ENCODE measurements at places on chromosomes 5 and 9.

- no peak for DNase-seq
Measured at GRCh38 chr9:38196714-38197113, 127.7 kb upstream of the SHB start.

DNA sequence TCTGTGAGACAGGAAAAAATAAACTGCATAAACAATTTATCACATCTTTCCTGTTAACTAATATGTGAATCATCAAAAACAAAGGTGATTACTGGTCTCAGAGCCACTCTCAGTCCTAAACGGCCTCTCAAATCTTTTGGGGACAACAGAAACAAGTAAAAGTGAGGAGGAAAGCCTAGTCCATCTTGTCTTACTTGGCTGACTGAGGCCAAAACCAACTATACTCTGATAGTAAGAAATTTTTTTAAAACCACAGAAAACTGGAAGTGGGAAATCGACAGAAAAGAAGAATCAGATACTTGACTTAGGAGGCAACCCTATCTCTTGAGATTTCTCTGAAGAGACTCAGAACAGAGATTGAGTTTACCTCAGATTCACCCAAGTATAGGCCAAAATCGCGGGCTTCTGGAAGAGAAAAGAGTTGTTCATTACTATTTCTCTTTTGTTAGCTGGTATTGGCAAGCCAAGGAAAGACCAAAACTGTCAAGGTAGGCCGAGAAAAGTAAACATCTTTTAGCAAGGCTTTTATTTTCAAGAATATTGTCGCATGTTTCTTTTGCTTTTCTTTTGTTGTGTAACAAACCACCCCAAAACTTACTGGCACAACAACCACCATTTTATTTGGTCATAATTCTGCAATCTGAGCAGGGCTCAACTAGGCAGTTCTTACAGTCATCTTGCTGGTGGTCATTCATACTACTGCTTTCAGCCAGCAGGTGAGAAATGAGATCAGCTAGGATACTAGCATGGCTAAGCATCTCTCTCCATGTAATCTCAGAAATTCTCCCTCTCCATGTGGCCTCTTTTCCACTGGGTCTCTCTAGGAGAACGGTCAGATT lies 46.1 kb downstream of the RFX3 start:
- no peak for DNase-seq

- no peak for DNase-seq
Measured at GRCh38 chr9:109707355-109707754, 72.6 kb upstream of the PALM2AKAP2 start.

- DNase-seq = no peak
Measured at GRCh38 chr5:160846642-160847041, 5.4 kb downstream of the ATP10B start.

DNA sequence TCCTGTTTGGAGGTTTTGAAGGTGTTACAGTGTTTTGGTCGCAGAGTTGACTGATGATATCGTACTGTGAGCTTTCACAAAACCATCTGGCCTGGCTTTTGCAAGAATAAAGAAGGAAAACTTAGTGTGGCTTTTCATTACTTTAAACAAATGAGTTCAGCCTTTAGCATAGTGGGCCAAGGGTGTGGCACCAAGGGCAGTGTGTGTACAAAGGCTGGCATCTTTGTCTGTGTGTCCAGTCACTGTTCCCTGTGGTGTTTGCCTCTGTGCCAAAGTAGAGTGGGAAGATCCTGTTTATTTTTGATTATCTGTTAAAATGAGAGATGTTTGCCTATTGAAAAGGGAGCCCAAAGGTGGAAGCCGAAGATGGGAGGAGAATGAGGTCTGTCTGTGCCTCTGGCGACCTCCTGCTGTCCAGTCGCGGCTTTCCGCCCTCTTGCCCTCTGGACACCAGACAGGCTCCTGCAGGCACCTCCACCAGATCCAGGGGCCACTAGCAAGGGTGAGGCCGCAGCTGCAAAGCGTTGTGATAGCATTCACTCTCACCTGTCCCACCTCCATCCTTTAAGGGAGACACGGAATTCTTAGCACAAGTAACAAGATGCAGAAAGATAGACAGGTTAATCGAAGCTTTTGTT lies 113.7 kb downstream of the TRIO start:
- DNase-seq = no peak

DNA sequence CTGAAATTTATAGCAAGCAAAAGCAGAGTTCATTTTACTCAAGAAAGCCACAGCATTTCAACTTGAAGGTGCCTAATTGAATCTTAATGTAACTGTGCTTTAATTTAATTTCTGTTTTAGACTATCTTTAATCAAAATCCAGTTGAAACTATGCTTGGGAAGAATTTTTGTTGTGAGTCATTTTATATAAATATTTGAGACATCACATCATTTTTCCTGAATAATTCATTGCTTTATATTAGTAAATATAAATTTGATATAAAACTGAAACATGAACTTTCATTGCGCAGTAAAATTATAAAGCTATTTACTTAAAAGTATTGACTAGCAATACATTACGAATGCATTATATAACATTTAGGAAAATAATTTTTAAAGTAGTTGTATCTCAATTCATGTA lies 1937.1 kb upstream of the CDH9 start:
- DNase-seq = no peak

DNA sequence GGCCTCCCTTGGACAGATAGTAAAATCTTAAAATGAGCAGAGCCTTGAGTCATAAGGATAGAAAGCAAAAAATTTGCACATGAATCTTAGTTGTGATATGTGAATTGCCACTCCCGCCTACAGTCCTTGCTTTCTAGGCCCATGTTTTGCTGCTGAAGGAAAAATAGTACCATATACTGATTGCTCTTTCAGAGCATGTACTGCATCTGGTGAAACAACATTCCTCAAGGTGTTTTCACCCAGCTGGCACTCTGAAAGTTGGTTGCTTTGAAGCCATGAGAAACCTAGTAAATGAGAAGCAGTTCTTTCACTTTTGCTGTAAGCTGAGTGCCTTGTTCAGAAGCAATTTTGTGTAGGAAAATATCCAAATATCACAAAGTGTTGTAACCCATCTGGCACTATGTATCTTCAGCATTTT lies 10.3 kb downstream of the CDC37L1 start:
- no peak for DNase-seq

DNA sequence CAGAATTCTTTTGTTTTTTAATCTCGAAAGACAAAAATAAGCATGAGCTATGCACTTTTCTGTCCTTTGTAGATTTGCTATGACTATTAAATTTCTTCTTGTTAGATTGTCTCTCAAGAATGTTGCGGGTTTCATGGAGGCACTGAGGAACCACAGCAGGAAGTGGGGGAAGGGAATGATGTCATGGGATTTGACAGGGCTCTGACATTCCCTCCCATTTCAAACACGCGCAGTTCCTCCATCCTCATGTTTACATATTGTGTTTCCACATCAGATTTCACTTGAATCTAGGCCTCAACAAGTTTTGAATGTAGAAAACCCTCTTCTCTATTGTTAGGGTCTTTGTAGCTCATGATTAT lies 154.8 kb downstream of the PALM2AKAP2 start:
- no peak for DNase-seq

GRCh38 chr9:125243792-125244260 lies 2.7 kb upstream of the HSPA5 start:
- no peak for DNase-seq

DNA sequence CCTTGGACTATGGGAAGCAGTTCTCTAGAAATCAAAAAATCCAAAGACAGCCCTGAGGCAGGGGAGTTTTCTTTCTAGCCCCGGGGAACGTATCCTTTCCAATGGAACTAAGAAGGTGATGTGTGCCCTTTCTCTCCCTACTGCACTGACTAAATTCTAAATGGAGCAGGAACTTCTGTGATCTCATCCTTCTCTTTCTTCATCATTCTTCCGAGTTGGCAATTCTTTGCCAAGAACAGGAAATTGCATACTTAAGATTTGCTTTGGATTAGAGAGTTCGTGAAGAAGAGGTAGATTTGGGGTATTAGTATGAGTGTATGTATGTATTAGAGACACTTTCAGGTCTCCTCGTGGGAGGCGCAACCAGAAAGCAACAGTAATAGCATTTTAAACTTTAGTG lies 178.0 kb upstream of the PIK3R1 start:
- DNase-seq = no peak

- DNase-seq = no peak
Measured at GRCh38 chr9:2740616-2741015, 23.3 kb downstream of the KCNV2 start.

DNA sequence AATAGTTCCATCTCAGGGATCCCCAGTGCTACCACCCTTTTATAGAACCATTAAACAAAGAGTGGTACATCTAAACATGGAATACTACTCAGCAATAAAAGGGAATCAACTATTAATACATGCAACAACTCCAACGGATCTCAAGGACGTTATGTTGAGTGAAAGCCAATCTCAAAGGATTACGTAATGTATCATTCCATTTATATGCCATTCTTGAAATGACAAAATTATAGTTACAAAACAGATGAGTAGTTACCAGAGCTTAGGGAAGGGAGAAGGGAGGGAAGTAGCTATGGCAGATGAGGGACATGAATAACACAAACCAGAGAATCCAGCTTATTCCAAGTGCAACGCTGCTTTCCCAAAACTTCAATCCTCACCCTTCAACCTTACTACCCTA lies 69.5 kb downstream of the ACTL7B start:
- no peak for DNase-seq

DNA sequence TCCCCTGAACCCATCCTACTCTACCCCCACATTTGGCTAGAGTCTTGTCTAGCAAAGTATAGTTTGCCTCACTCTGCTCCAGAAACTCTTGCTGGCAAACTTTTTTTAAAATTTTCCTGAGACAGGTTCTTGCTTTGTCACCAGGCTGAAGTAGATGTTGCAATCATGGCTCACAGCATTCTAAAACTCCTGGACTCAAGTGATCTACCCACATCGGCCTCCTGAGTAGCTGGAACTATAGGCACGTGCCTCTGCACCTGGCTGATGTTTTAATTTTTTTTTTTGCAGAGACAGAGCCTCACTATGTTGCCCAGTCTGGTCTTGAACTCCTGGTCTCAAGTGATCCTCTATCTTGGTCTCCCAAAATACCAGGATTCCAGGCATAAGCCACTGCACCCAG lies 175.8 kb upstream of the FBXL17 start:
- DNase-seq = no peak

GRCh38 chr5:142478113-142478512 lies 153.3 kb upstream of the SPRY4 start:
- DNase-seq = no peak

- no peak for DNase-seq
Measured at GRCh38 chr5:160837211-160837610, 14.8 kb downstream of the ATP10B start.

- no peak for DNase-seq
Measured at GRCh38 chr5:138831703-138832102, 43.4 kb downstream of the LRRTM2 start.

DNA sequence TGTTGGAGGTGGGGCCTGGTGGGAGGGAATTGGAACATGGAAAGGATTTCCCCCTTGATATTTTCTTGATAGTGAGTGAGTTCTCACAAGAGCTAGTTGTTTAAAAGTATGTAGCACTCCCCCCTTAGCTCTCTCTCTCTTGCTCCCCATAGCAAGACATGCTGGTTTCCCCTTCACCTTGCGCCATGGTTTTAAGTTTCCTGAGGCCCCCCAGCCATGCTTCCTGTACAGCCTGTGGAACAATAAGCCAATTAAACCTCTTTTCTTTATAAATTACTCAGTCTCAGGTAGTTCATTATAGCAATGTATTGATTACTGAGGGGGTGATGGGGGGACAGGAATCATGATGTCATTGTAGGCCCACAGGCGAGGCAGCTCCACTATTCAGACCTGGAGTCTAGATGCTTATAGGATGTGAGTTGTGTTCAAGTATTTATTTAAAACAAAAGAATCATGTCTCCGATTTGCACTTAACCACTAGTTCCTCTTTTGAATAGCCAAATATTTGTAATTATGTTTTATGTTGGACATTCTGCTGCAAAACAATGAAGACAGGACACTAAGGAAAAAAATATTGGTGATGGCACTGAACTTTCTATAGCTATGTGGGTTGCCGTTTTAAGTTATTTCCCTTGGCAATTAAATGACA lies 156.6 kb downstream of the TMEM38B start:
- DNase-seq = no peak

GRCh38 chr5:156942064-156942463 lies 21.0 kb downstream of the TIMD4 start:
- no peak for DNase-seq

GRCh38 chr5:159913048-159913447 lies 3.2 kb upstream of the ADRA1B start:
- no peak for DNase-seq

DNA sequence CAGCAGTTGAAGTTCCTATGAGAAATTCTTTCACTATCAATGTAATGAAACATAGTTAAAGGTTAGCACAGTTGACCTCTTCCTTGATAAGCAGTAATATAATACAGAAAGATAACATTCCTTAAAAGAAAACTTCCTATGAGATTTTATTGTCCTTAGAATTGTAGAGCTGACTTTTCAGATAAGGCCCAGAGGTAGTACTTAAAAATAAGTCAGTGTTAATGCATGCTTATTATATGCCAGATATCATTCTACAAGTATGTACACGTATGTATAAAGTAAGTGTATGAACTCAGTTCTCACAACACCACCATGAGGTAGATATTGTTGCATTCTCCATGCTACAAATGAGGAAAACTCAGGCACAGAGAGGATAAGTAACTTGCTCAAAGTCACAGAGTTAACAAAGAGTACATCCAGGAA lies 15.3 kb downstream of the AP3S1 start:
- no peak for DNase-seq

- DNase-seq = no peak
Measured at GRCh38 chr5:67182301-67182790, 14.3 kb downstream of the CD180 start.

DNA sequence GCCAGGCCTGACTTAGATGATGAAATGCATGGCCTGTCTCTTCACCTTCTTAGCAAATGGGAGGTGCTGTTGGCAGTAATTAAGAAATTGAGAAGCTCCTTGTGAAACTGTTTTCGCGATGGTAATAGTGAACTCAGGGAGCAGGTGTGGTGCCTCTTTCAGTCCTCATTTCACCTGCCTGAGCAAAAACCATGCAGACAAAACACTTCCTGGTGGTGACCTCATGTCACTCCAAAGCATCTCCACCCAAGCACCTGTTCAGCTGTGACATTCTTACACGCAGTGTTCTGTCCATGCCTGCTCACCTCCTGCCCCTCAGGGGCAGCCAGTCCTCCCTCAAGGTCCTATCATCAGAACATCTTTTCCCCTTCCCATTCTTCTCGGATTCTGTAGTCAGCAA lies 146.5 kb downstream of the CD180 start:
- no peak for DNase-seq

DNA sequence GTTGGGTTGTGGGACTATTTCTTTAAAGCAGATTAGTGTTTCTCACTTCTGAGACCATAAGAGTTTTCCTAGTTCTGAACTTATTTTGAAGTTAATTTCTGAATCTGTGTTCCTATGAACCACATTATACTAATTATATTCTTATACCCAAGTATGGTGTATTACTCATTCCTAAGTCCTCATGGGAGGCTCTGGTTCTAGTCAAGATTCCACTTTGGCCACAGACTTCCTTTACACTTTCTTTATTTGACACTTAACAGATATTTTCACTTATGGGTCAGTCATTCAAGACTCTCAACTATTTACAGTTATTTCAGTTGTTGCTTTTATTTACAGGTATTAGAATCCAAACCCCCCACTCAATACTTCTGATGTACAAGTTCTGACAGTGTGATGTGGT lies 937.2 kb upstream of the TYRP1 start:
- no peak for DNase-seq

GRCh38 chr5:156295431-156295830 lies 31.5 kb upstream of the SGCD start:
- DNase-seq = no peak

Measured in stimulated activated CD8-positive, alpha-beta memory T cell treated with anti-CD3 and anti-CD28 coated beads, Interleukin-4, amount 100 ng/mL, for 1 hour (primary cell).